ENCODE measurements at places on chromosomes 12 and 14. TPM values are rescaled to one million over a fixed set of nuclear protein-coding genes. Genes with fewer than 3 reads are reported as not detected.
A peak's percentile ranks its signal among the peaks of the same experiment; 100 is the strongest.

CRIP2 gene
- 11.2 TPM for total RNA-seq

IFNG-AS1 gene
- total RNA-seq: not detected

IL22 gene
- not detected for total RNA-seq

TAS2R7 gene
- total RNA-seq: not detected

EXOC5 gene
- 21.5 TPM for total RNA-seq

SDR9C7 gene
- total RNA-seq: not detected

SLC25A47 gene
- 306 TPM for total RNA-seq

- H3K4me1 ChIP-seq: no peaks in the 10 kb centered on the region
- no peak overlapping the region for H3K4me3 ChIP-seq
- no peaks in the 10 kb centered on the region for H3K27me3 ChIP-seq
- no peak for DNase-seq
- no peak overlapping the region for H3K27ac ChIP-seq
- no peaks in the 10 kb centered on the region for H3K36me3 ChIP-seq
Measured at GRCh38 chr14:69682136-69682535, 70.7 kb downstream of the SUSD6 start.

DNA sequence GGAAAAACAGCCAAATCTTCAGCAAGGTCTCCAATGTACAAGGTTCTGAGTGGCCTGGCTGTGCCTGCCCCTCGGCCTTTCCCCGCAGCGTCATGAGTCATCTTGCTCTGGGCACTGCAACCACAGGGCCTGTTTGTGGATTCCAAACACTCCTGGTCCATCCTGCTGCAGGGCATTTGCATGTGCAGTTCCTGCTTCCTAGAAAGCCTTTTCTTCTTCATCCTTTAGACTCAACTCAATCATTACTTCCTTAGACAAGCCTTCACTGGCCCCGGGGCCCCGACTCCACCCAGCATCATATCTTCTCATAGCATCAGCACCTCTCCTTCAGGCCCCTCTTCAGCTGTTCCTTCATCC, 101.8 kb upstream of the EGLN3 start:
- H3K4me3 ChIP-seq: no peak overlapping the region
- no peak overlapping the region for H3K27ac ChIP-seq
- no peak for DNase-seq
- no peaks in the 10 kb centered on the region for H3K27me3 ChIP-seq
- H3K4me1 ChIP-seq: no peaks in the 10 kb centered on the region

- H3K27ac ChIP-seq: no peak overlapping the region
- H3K4me1 ChIP-seq: no peaks in the 10 kb centered on the region
- no peaks in the 10 kb centered on the region for H3K27me3 ChIP-seq
- H3K36me3 ChIP-seq: no peaks in the 10 kb centered on the region
- H3K4me3 ChIP-seq: no peak overlapping the region
Measured at GRCh38 chr12:41903014-41903708, 241.5 kb downstream of the GXYLT1 start.

- DNase-seq: no peak
- H3K4me1 ChIP-seq: peaks cover 62% of the 10 kb centered on the region
- no peaks in the 10 kb centered on the region for H3K36me3 ChIP-seq
Measured at GRCh38 chr14:68232300-68233055, 412.9 kb downstream of the RAD51B start.

DNA sequence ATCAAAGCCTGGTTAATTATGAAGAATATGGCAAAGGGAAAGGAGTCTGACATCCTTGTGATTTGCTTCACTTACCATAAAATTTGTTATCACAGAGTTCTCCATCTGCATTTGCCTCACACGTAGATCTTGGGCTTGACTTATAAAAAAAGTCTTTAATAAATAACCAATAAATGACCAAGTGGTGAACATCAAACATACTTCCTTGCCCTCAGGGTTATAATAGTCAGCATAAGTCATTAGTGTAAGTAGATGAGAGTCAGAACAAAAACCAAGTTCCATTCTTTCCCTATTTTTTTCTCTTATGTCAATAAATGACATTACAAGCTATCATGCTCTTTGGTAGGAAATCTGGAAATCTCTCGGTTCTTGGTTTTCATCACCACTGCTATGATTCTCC, 635.4 kb upstream of the ATXN7L3B start:
- no peaks in the 10 kb centered on the region for H3K4me1 ChIP-seq
- H3K27me3 ChIP-seq: no peaks in the 10 kb centered on the region
- H3K27ac ChIP-seq: no peak overlapping the region
- H3K36me3 ChIP-seq: no peaks in the 10 kb centered on the region
- H3K4me3 ChIP-seq: no peak overlapping the region

DNA sequence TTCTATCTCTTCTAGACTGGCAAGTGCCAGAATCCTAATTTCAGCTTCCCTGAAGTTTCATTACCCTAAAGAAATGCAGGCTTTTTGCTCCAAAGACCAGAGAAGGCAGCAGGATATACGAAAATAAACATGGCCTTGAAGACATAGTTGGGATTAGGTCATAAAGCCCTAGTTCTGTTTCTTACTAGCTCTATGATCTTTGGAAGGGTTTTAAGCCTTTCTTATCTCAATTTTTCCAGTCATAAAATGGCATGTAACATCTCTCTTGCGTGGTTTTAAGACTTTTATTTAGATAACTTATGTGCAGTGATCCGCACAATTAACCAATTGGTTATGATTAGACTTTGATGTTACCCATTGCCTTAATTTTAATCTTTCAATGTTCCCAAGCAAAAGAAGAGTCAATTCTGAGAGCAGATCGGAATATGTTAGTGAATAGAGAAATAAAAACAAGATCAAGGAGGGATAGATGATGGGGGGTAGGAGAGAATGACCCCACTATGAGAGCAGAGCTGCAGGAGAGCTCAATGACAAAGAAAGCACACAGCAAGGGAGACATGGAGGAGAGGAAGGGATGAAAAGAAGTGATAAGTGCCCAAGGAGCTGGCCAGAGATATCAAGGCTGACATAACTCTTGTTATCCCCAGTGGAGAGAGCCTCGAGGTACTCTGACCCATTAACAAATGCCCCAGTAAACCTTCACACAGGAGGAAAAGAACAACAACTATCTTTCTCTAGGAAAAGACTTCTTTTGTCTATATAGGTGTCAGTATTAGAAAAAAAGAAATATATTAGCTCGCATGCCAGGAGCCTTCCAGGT, 53.0 kb upstream of the ANP32D start:
- H3K27ac ChIP-seq: no peak overlapping the region
- no peak for DNase-seq
- no peaks in the 10 kb centered on the region for H3K4me1 ChIP-seq
- H3K4me3 ChIP-seq: no peak overlapping the region

- no peak overlapping the region for H3K27ac ChIP-seq
- H3K27me3 ChIP-seq: no peaks in the 10 kb centered on the region
- no peaks in the 10 kb centered on the region for H3K36me3 ChIP-seq
- DNase-seq: no peak
- H3K4me3 ChIP-seq: no peak overlapping the region
- peaks cover 8% of the 10 kb centered on the region for H3K4me1 ChIP-seq
Measured at GRCh38 chr12:45298721-45299692, 83.1 kb downstream of the ANO6 start.

GRCh38 chr12:105256921-105257320, 20.9 kb upstream of the APPL2 start:
- no peaks in the 10 kb centered on the region for H3K36me3 ChIP-seq
- no peak for DNase-seq
- H3K4me3 ChIP-seq: no peak overlapping the region
- H3K27me3 ChIP-seq: no peaks in the 10 kb centered on the region

DNA sequence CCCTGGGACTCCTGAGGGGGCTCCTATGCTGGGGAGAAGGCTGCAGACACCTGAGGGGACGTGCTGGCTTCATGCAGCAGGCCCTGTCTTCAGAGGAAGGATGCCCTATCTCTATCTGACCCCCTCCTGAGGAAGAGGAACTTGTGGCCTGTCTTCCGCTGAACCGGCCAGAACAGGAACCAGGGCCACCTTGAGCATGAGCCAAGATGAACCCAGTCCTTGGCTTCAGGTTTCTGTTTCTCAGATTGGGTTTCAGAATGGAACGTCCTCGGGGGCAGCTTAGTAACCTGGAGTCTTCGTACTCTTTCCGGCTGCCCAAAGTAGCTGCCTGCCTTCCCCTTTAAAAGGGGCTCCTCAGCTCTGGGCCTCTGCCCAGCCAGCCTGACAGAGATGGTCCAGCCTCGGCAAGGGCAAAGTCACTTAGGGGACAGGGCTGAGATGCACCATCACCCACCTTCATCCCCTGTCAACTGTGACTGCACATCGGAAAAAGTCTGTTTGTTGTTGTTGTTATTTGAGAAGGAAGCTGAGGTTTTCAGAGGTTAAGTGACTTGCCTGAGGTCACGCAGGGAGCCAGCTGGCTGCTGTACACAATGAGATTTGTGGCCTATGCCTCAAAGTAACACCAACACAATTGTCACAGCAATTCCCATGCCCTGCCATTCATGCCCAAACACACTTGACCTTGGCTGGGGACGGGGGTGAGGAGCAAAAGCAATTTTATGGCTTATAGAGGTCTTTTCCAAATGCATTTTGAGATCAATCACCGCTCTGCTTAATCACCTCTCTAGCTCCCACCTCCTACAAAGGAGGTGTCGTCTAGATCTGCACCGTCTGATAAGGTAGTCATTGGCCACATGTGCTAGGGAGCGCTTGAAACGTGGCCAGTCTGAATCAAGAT, 13.4 kb downstream of the ASB2 start:
- H3K27me3 ChIP-seq: no peaks in the 10 kb centered on the region
- H3K4me3 ChIP-seq: no peak overlapping the region
- no peaks in the 10 kb centered on the region for H3K4me1 ChIP-seq
- H3K36me3 ChIP-seq: no peaks in the 10 kb centered on the region
- H3K27ac ChIP-seq: no peak overlapping the region
- DNase-seq: no peak

DNA sequence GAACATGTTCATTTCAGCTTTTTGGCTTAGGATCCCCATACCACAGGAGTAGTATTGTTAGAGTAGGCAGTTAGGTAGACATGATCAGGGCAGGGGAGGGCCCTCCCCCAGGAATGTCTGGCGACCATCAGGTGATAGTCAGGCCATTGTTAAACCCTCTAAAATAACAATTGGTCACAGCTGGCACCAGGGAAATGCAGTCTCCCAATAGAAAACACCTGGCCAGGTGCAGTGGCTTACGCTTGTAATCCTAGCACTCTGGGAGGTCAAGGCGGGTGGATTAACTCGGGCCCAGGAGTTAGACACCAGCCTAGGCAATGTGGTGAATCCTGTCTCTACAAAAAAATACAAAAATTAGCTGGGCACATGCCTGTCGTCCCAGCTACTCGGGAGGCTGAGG, 187.1 kb downstream of the MON2 start:
- H3K27ac ChIP-seq: no peak overlapping the region
- H3K36me3 ChIP-seq: no peaks in the 10 kb centered on the region
- H3K27me3 ChIP-seq: no peaks in the 10 kb centered on the region

- no peaks in the 10 kb centered on the region for H3K27me3 ChIP-seq
- DNase-seq: no peak
- no peaks in the 10 kb centered on the region for H3K4me1 ChIP-seq
- H3K4me3 ChIP-seq: no peak overlapping the region
- H3K27ac ChIP-seq: no peak overlapping the region
Measured at GRCh38 chr14:75821831-75822521, 159.8 kb downstream of the TGFB3 start.

DNA sequence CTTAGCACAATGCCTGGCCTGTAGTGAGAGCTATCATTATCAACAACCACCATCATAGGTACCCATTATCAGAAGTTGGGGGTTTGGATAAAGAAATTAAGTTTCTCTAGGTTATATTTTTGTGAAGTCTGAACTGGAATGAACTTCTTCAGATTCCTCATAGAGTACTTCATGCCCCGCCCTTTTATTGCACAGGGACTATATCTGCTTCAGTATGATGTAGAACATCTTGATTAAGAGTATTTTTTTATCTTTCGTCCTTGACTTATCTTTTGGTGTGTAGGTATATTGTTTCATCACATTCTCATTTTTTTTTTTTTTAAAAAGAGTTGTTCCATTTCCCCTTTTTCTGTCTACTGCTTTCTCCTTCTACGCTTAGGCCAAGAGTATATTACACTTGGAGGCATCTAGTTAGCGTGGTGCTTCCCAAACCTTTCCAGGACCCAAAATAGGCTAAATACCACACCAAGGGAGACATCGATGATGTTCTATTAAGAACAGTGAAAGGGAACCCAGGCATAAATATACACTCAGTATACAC, 467.5 kb downstream of the ZFP36L1 start:
- no peaks in the 10 kb centered on the region for H3K27me3 ChIP-seq
- no peak overlapping the region for H3K27ac ChIP-seq
- no peak overlapping the region for H3K4me3 ChIP-seq
- H3K36me3 ChIP-seq: no peaks in the 10 kb centered on the region

DNA sequence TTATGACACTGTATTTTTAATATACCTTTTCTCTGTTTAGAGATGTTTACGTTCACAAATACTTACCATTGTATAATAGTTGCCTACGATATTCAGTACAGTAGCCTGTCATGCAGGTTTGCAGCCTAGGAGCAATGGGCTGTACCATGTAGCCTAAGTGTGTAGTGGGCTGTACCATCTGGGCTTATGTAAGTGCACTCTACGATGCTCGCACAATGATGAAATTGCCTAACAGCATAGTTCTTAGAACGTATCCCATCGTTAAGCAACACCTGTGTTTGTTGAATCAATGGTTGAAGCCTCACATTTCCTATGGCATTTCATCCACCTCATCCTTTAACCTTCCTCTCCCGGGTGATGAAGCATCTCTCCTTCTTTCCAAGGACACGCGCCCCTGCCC, 12.5 kb upstream of the EML1 start:
- no peak overlapping the region for H3K4me3 ChIP-seq
- DNase-seq: no peak
- no peaks in the 10 kb centered on the region for H3K27me3 ChIP-seq
- no peaks in the 10 kb centered on the region for H3K36me3 ChIP-seq
- no peaks in the 10 kb centered on the region for H3K4me1 ChIP-seq

GRCh38 chr12:30582943-30583342, 112.7 kb downstream of the IPO8 start:
- no peaks in the 10 kb centered on the region for H3K36me3 ChIP-seq
- no peak overlapping the region for H3K27ac ChIP-seq
- no peak overlapping the region for H3K4me3 ChIP-seq
- H3K27me3 ChIP-seq: no peaks in the 10 kb centered on the region

DNA sequence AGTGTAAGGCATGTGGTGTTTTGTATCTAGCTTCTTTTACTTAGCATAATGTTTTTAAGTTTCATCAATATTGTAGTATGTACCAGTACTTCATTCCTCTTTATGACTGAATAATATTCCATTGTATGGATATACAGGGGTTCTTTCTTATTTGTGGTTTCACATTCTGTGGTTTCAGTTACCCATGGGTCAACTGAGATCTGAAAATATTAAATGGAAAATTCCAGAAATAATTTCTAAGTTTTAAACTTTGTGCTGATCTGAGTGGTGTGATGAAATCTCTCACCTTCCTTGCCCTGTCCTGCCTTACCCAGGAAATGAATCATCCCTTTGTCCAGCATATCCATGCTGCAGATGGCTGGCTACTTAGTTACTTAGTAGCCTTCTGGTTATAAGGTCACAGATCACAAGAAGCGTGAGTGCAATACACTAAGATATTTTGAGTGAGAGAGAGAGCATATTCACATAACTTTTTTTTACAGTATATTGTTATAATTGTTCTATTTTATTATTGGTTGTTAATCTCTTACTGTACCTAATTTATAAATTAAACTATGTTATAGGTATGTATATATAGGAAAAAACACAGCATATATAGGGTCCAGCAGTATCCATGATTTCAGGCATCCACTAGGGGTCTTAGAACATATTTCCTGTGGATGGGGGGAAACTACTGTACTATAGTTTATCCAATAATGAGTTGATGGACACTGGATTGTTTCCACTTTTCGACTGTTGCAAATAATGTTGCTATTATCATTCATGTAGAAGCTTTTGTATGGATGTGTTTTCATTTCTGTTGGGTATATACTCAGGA, 59.6 kb upstream of the LRTM2 start:
- no peak for DNase-seq
- no peaks in the 10 kb centered on the region for H3K36me3 ChIP-seq
- no peaks in the 10 kb centered on the region for H3K27me3 ChIP-seq
- H3K27ac ChIP-seq: peak overlapping the region; percentile 30
- no peak overlapping the region for H3K4me3 ChIP-seq
- peaks cover 17% of the 10 kb centered on the region for H3K4me1 ChIP-seq

All from right lobe of liver (tissue), 6 donors.